ENCODE measurements at places on chromosomes 2 and 18.

DNA sequence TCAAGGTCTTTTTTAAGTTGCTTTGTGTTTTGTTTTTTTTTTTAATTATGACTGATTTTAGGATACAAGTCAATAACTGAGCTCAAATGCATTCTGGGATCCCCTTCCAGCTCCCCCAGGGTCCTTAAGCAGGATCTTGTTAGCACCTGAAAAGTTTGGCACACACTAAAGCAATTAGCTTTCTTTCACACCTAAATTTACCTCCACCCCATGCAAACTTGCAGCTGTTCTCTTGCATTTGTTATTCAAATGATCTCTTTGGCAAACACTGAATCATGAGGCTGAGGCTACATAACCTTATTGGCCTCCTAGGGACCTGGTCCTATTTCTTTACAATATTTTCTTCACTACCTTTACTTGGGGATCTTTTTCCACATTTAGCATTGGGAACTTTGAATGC, 2026.1 kb upstream of the CELF4 start:
- DNase-seq, result no peak

GRCh38 chr2:191243154-191243553, 2.0 kb upstream of the MYO1B start:
- no peak for DNase-seq

- DNase-seq, result peak; percentile 66
Observed at GRCh38 chr2:181457121-181457740, at the start of gene ITGA4. TSS of gene ITGA4 (plus strand) at chr2:181457386. CDS start at chr2:181457655, 269 bp downstream.

DNA sequence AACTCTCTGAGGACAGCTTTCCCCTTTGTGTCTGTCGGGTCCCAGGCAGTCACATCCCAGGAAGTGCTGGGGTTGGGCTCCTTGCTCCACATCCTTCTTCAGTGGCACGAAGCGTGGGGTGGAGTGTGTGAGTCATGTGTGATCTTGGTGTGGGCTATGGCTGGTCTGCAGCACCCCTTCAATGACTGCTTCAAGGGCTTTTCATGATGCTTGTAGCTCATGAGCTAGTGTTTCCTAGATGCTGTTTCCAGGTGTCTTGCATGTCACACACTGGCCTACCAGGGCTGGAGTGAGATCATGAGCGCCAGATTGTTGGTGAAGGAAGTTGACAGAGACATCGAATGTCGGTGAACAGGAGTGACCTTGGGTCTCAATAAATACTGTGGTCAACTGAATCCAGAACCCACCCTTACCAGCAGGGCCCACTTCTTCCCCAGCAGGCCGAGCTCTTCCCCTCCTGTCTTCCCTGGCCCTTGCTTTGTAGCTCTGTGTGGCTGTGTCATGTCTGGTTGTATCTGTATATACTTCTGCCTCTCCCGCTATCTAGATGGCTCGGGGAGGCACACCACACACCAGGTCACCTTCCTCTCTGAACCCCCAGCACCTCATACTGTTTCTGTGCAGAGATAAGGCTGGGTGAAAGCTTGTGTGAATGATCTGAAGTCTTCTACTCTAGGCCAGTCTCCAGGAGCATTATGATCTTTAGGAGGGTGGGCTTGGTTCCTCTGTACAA, 3.8 kb downstream of the C2orf92 start:
- no peak for DNase-seq

DNA sequence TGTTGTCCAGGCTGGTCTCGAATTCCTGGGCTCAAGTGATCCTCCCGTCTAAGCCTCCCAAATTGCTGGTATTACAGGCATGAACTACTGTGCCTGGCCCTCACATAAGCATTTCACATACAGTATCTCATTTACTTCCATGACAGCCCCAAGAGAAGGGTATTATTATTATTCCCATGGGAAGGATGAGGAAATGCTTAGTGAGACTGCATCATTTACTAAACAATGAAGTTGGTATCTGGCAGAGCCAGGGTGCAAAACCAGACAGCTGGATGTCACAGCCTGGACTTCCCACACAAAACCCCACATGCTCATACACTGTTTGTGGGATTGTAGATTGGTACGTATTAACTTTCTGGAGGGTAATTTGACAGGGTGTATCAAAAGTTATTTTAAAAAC, 29.9 kb downstream of the DAPL1 start:
- no peak for DNase-seq

- no peak for DNase-seq
Observed at GRCh38 chr2:46269544-46270273, 27.5 kb upstream of the EPAS1 start.

DNA sequence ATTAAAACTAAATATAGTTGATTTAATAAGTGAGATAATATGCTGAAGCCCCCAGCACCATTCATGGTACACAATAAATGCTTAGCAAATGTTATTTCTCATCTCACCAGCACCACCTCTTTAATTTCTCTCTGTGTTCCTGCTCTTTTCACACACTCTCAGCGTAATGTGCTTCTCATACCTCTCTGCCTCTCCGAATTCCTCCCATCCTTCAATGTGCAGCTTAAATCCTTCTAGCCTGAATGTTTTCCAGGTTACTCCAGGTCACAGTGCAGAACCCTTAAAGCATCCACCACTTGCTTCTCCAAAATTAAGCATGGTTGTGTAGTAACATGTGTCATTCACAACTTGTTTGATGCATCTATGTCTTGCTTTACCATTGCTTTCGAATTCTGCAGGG, 119.6 kb downstream of the MCFD2 start:
- DNase-seq, result no peak

DNA sequence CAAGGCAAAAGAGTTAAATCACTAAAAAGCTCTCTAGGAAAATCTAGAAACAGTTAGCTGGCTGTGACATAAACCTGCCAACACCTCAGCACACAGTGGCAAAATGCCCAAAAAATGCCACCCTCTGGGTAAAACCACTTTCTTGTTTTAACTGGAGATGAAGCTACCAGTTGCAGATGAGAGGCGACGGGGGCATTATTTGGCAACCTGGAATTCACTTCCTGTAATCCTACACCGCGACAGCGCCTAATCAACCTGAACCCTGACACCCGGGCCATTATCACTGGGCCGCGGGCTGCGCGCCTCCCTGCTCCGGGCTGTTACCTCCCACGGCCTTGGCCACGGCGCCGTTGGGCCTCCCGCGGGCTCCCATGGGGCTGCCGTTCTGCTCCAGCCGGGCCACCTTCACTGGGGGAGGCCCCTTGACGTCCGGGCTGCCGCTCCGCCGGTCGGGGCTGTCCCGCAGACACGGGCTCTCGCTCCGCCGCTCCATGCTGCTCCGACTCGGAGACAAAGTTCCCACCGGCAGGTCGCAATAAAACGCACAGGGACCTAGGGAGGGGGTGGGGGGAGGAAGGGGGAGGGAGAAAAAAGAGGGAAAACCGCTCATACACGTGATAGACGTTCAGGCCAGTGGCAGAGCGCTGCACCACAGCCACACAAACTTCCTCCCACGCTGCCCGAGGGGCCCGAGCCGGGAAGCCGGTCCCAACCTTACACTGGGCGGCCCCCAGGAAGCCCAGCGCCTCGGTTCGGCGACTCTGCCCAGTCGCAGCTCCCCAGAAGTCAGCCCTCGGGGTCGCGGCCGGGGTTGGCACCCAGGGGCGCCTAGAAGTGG, 2.0 kb downstream of the SATB2 start:
- peak; percentile 38 for DNase-seq

- DNase-seq, result no peak
Observed at GRCh38 chr2:53768242-53768542, 588 bp downstream of the CHAC2 start.

DNA sequence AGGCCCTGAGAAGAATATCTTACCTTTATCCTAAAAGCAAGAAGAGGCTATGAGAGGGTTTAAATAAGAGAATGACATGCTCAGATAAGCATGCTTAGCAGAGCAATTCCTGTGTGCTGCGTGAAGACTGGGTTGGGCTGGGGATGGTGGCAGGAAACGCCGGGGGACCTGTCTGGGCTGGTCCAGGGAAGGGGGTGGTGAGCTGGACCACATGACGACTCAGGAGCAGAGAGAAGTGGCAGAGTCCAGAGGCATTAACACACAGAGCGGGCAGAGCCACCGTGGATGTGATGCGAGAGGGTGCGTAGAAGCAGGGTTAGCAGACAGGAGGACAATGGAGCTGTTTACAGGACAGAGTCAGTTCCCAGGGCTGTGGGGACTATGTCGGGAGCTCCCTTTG, 84.5 kb downstream of the ZBTB7C start:
- no peak for DNase-seq

DNA sequence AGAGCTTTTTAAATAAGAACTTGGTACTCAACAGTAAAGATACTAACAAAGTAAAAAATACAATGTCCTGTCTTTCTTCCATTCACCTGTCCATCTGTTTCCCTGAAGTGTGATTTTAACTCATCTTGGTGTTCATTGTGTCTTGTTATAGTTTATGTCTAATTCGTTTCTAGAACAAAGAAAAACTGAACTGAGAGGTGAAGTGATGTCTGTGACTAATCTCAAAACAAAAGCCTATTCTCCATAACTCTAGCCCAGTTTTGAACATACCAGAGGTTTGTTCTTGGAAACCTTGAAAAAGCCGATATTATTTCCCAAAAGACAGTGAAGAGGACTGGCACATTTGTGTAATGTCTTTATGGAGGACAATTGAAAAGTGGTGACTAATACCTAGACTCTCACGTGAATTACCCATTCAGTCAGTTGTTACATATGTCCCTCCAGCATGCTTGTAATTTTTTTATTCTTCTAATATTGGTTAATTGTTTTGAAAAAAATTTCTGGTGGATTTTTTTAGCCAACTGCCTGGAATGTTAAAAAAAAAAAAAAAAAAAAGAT, 725.8 kb downstream of the SATB2 start:
- DNase-seq, result no peak

DNA sequence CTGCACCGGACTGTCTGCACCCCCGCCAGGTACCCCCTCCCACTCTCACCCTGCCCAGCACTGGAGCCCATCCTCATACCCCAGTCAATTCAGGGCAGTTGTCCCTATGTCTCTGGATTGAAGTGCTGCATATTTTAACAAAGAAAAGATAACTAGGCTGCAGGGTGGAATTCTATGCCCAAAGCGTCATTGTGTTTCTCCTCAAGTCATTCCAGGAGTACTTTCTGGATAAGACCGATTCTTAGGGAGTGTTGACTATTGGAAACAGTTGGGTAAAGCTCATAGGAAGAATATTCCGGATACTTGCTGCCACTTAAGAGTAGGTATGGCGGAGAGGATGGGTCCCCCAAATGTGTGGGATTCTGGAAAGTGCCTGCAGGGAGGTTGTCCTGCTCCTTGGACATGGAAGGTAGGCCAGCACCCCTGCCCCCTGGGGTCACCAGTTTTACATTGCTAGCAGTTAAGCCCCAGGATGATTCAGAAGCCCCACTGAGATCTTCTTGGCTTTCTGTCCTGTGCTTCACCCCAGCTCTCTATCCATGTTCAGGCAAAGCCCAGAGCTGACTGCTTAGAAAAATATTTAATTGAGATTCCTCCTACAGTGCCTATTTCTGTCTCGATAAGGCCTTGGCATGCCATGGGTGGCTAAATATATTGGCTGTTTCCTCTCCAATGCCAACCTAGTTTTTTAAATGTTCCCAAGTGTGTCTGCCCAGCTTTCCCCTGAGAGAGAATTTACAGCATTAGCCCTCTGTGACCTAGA, 48.2 kb downstream of the RPL37A start:
- DNase-seq, result no peak

DNA sequence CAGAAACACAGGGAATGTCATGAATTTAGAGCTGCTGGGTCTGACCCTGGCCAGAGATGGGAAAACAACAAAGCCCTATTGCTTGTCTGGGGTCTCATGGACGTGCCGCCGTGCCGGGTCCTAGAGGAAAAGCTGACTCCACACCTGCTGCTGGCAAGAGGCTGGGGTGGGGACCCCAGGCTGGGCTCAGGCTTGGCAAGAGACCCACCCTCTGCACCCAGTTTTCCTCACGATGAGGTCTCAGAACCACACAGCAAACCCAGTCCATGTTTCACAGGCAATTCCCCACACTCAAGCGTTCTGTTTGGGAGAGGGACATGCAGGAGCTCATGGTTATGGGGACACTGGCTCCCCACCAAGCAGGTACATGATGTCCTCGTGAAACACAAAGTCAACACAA, 367.3 kb upstream of the SALL3 start:
- DNase-seq, result no peak

DNA sequence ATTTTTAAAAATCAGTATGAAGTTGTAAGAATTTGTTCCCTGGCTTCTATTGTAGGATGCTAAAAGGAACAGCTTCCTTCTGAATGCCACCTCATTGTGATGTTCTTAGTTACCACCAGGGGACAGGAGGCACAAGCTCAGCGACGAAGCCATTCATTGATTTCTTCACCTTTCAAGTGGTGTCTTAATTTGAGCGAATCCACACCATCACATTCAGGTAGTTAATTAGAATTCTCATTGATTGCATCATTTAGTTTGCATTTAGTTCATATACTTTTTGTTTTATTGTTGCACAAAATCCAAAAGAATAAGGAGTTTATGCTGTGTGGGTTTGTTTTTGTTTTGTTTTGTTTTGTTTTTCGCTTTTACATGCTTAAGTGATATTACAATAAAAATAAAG, 23.1 kb downstream of the CYP27C1 start:
- no peak for DNase-seq

DNA sequence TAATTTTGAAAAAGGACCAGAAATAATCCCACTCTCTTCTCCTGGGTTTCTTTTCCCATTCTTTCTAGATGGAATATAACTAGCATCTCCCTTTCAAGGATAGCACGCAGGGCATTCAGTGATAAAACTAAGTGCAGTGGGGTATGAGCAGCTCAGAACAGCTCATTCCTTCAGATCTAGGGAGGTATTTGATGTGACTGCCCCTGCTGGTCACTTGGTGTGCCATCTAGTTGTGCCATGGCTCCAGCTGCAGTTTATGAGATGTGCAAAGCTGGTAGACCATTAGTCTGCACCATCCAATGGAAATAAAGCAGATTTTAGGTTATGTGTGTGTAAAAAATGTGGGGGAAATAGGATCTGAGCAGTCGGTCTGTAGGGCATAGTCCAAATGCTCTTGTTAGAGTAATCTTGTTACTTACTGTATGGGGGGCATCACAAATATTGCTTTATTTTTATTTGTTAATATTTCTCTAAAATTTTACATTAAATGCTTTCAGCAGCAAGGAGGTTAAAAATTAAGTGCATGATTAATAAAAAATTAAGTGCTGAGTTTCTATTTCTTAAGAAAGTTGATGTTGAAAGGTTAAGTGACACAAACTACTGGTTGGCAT, 38.9 kb downstream of the CTAGE1 start:
- no peak for DNase-seq

GRCh38 chr2:57759131-57759530, 287.5 kb upstream of the VRK2 start:
- no peak for DNase-seq

- DNase-seq, result no peak
Observed at GRCh38 chr2:136178941-136179601, 61.1 kb upstream of the CXCR4 start.

GRCh38 chr2:188450732-188451483, 159.2 kb downstream of the GULP1 start:
- no peak for DNase-seq

GRCh38 chr2:7745369-7745768, 828.2 kb downstream of the RNF144A start:
- DNase-seq, result no peak

GRCh38 chr2:60861736-60862135, 19.6 kb upstream of the REL start:
- no peak for DNase-seq

GRCh38 chr2:141468761-141469160, 662.1 kb downstream of the LRP1B start:
- DNase-seq, result no peak

GRCh38 chr2:240205772-240206171, 65.3 kb upstream of the OTOS start:
- no peak for DNase-seq

Measured in T1000 (cell line).